Cerebellum (tissue), 4 donors: ENCODE measurements at places on chromosomes 1 and 21. TPM values are rescaled to one million over a fixed set of nuclear protein-coding genes. Genes with fewer than 3 reads are reported as not detected.

DNA sequence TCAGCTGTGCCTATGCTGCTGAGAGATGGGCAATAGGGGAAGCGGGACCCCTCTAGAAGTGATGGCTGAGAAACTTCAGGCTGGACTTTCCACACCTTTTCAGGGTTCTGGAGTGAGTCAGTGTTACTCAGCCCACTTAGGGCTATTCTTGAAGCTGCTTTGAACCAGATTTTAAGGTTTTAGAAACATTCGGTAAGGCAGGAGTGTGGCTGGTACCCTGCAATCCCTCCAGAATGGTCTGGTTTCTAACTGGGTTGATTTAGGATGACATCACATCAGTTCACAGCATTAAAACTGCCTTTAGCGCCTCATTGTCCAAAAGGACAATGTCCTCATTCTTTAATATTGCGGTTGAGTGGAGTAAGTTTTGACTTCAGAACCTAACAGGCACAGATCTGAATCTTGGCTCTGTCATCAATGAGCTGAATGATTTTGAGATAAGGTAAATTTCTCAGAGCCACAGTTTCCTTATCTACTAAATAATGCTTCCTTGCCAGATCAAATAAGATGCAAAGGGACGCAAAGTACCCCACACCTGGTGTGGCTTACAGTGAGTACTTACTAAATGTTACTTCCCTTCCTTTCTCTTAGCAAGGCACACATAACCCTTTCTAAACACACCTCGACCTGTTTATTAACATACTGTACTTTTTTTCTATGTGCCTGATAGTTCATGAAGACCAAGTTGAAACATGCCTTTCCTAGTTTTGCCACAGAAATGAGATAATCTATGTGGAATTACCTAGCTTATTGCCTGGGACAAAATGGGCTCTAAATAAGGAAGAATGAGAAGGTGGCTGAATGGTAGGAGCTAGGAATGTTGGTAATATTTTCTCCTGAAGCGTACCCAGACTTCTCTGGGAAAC is 209.8 kb downstream of the ROR1 start:
- no peak for DNase-seq

DNA sequence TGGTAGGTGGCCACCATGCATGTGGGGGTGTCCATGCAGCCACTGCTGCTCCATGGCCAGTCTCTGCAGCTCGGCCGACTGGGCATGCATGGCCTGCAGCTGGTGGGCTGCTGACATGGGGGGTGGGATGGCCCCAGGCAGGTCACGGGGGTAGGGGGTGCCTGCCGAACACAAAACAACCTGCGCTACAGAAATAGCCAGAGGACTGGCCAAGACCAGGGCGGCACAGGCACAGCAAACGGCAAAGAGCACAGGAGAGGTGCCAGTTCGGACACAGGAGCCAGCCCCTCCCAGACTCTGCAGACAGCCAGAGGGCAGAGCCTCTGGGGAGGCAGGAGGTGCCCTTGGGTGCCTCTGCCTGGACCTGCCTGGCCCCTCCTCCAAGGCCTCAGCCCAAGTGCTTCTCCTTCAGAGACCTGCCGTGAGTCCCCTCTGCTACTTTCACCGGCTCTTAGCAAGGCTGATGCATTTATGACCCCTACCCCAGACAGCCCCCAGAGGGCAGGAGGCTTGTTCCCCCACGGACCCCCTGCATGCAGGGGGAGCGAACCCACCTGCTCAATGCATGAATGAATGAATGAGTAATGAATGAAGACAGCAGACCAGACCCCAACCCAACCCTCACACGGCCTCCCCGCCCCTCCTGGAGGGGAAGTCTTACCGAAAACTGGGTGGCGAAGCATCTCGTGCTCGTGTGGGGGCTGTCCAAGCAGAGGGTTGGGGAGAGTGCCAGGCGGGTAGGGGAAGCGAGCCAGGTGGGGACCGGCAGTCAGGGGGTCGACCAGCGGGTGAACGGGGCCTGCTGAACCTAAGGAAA is 37.7 kb downstream of the SLC45A1 start:
- no peak for DNase-seq

- no peak for DNase-seq
Measured at GRCh38 chr1:230220478-230220877, 153.4 kb downstream of the GALNT2 start.

The SCAF4 gene
- total RNA-seq = 17.8 TPM

GRCh38 chr21:25313829-25314228 is 293.5 kb downstream of the MRPL39 start:
- DNase-seq = no peak

GRCh38 chr1:56577406-56578137 is 1.8 kb downstream of the PLPP3 start:
- no peak for DNase-seq

DNA sequence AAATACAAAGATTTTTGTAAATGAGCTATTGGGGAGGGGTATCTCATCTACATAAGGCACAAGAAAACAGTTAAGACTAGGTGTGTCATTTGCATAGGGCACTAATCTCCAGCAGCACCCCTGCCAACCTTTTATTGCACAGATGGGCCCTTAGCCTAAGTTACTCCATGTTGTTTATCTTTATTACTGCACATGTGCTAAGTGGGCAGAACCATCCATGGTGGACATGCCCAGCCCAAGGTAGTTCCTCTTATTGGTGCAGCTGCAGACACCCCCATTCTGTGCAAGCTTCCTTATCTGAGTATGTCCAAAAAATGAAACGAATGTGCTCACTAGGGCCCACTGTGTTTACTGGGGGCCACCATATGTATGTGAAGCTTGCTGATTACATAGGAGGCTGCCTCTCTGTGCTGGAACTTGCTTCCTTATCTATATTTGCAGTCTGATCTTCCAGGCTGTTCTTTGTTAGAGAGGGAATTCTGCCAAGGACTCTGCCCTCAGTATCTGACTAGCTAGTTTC is 77.3 kb upstream of the NEK7 start:
- no peak for DNase-seq

The SPRR2E gene
- not detected for total RNA-seq

DNA sequence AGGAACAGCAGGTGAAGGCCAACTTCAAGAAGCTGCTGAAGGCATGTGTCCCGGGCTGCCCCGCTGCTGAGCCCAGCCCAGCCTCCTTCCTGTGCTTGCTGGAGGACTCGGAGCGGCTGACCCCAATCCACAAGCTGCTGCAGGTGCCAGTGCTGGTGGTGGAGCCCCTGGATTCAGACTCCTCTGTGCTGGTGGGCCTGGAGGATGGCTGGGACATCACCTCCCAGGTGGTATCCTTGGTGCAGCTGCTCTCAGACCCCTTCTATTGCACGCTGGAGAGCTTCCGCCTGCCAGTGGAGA is 20.1 kb upstream of the NPPB start:
- no peak for DNase-seq

The HCN3 gene
- 12.9 TPM for total RNA-seq

GRCh38 chr1:50195205-50195604 is 86.5 kb downstream of the ELAVL4 start:
- no peak for DNase-seq

The TTLL7 gene
- total RNA-seq = 117 TPM

The SLC35F3 gene
- 11.9 TPM for total RNA-seq

- DNase-seq = no peak
Measured at GRCh38 chr21:46161633-46162592, 6.5 kb upstream of the FTCD start.

- DNase-seq = no peak
Measured at GRCh38 chr1:66000033-66000637, 207.4 kb downstream of the PDE4B start.

The SFN gene
- total RNA-seq = not detected

- DNase-seq = peak; percentile 28
Measured at GRCh38 chr1:32937061-32937460, 27.5 kb downstream of the RNF19B start.

- DNase-seq = peak; percentile 8
Measured at GRCh38 chr1:95340061-95340460, 106.1 kb downstream of the RWDD3 start.

- no peak for DNase-seq
Measured at GRCh38 chr1:214075999-214076707, 88.4 kb downstream of the PROX1 start.

DNA sequence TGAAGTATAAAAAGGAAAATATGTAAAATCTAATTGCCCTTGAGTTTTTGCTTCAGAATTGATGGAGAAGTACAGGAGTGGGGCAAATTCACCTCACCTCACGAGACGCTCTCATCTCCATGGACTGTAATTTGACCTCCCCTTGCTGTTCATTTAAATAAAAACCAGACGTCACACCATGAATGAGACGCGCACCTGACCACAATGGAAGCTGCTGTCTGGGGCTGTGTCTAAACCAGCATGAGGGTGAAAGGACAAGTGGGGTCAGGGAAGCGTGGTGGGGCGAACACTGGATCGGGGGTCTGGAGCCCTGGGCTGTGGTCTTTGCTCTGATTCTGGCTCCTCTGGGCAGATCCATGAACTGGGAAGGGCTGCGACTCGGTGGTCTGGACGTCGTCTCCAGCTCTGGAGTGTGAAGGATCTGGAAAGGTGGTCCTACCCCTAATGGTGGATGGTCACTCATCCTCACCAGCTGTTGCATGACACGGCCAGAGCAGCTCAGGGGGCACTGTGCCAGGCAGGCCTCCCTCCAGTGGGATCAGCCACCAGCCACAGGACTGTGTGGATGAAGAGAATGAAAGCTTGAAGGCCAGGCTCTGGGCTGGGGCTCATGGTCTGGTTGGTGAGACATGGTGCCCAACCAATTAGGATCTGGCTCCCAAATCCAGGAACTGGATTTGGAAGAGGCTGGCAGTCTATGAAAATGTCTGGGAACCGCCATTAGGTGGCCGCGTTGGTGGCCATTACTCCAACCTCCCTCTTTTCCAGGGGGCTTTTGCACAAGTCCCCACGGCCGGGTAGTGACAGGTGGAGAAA is 728.6 kb downstream of the PTPRU start:
- DNase-seq = no peak

DNA sequence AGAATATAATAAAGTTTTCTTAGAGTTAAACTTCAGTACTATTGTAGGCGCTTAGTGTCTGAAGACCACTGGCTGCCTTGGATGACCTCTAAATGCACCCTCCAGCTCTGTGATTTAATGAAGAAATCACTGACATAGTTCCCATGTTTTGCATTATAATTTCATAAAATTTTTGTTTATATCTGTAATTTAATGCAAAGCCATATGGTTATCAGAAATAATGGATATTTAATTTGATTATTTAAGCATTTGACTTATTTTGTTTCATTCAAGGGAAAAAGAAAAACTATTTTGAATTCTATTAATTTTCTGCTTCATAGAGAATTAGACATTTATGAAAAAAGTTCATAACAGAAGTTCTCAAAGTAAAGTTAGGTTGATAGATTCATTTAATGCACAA is 18.6 kb downstream of the CRB1 start:
- no peak for DNase-seq

The ANKRD45 gene
- 9.5 TPM for total RNA-seq

The UBL4B gene
- total RNA-seq = not detected

The FAM229A gene
- 3.2 TPM for total RNA-seq

- no peak for DNase-seq
Measured at GRCh38 chr1:177706977-177707376, 262.9 kb downstream of the SEC16B start.

GRCh38 chr1:184096005-184096404 is 44.5 kb downstream of the TSEN15 start:
- DNase-seq = no peak

DNA sequence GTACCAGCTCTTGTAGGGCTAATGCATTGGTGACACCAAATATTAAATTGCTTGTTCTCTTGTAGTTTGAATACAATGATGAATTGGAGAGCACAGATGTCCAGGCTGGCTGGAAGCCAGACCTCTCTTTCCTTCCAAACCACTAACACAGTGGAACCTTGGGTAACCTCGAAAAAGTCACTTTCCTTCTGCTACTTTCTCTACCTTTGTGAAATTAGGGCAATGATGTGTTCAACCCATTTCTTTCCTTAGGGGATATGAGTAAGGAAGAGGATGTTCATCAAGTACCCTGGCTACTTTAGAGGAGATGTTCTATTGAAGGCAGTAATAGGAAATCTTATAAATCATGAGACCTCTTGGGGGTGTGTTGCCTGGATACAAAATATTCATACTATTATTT is 55.7 kb downstream of the XCL2 start:
- peak; percentile 74 for DNase-seq

DNA sequence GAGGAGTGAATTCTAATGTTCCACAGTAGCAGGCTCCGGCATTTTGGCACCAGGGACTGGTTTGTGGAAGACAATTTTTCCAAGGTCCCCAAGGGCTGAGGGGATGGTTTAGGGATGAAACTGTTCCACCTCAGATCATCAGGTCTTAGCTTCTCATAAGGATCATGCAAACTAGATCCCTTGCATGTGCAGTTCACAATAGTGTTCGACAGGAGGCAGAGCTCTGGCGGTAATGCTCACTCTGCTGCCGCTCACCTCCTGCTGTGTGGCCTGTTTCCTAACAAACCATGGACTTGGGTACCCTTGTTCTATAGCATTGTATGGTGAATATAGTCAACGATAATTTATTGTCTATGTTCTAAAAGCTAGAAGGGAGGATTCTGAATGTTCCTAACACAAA is 16.6 kb downstream of the CRNN start:
- DNase-seq = no peak

The CLCA1 gene
- total RNA-seq = 0.54 TPM

The CFHR2 gene
- total RNA-seq = not detected

- DNase-seq = no peak
Measured at GRCh38 chr1:190633488-190633887, 155.8 kb upstream of the BRINP3 start.

The RBBP5 gene
- 18.4 TPM for total RNA-seq

DNA sequence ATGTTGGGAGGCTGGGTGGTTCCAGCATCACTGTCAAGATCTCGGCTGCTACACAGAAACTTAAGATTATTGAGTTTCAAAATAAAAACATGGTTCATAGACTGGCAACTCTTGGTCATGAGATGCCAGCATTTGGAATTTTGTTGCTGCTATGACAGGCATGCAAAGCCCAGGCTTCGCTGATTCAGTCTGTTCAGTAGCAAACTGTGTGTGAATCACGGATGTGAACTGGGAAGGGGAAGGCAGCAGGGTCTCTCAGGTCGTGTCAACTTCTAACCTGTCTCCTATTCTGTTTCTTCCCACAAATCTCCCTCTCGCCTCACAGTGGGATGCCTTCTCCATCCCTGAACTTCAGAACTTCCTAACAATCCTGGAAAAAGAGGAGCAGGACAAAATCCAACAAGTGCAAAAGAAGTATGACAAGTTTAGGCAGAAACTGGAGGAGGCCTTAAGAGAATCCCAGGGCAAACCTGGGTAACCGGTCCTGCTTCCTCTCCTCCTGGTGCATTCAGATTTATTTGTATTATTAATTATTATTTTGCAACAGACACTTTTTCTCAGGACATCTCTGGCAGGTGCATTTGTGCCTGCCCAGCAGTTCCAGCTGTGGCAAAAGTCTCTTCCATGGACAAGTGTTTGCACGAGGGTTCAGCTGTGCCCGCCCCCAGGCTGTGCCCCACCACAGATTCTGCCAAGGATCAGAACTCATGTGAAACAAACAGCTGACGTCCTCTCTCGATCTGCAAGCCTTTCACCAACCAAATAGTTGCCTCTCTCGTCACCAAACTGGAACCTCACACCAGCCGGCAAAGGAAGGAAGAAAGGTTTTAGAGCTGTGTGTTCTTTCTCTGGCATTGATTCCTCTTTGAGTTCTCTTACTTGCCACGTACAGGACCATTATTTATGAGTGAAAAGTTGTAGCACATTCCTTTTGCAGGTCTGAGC is 25.5 kb downstream of the EIF2D start:
- no peak for DNase-seq

GRCh38 chr1:228794173-228794572 is 58.9 kb downstream of the RHOU start:
- no peak for DNase-seq
